ENCODE measurements at places on chromosomes 5 and 9. TPM values are rescaled to one million over a fixed set of nuclear protein-coding genes. Genes with fewer than 3 reads are reported as not detected.

PCSK5 gene
- total RNA-seq = 18.1 TPM

DNA sequence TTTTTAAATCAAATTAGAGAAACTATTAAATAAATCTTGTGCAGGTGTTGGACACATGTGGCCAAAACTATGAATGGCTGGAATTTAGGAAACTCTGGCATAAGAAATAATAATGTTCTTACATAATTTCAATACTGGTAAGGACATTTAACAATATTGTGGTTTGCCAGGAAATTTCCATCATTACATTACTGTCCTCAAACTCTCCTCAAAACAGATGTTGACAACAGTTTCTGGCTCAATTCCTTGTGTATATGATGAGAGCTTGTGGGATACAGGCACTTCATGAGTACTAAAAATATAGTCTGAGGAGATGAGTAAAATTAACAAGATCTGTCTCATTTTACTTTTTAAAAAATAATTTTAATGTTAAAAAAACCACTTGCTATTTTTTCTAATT lies 27.9 kb downstream of the MCTP1 start:
- no peak for DNase-seq

- DNase-seq = no peak
Observed at GRCh38 chr9:129344641-129345495, 166.8 kb upstream of the IER5L start.

DNA sequence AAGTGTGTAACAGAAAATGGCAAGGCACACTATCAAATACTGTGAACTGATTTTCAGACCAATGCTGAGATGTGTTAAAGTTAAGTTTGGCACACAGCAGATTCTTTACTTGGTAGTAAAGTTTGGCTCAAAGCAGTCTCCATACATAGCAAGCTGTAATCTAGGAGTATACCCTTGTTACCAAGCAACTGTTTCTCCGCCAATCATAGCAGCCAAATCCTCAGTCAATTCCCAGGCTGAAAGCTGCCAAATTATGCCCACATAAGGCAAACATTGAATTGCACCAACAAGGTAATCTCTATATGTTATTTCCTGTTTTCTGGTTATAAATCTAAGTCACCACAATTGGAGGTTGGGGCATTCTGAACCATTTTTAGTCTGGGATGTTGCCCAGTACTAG lies 345.7 kb downstream of the DEPDC1B start:
- no peak for DNase-seq

DNA sequence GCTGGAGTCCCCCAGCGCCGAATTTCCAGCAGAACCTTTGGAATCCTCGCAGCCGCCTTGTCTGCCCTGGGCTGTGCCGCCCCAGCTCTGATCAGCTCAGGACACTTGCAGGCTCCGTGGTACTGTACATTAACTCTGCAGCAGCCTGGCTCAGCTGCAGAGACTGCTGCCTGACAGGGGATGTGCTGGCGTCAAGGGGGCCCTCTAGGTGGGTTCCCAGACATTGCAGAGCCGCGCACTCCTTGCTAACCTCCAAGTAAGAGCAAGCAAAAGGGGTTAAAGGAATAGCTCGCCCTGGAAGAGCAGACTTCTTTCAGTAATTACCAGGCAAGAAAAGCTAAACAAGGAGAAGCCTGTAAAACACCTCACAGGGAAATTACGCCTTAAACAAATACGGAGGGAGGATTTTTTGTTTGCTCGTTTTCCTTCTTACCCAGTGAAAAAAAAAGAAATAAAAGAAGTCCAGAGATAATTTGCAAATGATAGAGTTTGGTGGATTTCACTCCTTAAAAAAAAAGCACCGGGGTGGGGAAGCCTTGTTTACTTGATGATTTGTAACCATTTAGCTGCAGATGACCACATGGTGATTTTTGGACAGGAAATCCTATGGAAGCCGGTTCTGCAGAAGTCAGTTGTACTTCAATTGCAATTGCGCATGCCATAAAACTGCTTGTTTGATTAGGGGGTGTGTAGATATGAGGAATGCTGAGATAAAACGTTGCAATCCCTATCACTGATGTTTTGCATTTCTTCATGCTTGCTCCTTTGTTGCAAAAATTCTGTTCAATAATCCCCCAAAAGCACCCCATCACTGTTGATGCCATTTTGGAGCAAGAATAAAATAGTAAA lies 305.8 kb downstream of the PDE4D start:
- DNase-seq = peak; percentile 61

GRCh38 chr9:104780796-104781395 lies 17.0 kb downstream of the NIPSNAP3B start:
- no peak for DNase-seq

DNA sequence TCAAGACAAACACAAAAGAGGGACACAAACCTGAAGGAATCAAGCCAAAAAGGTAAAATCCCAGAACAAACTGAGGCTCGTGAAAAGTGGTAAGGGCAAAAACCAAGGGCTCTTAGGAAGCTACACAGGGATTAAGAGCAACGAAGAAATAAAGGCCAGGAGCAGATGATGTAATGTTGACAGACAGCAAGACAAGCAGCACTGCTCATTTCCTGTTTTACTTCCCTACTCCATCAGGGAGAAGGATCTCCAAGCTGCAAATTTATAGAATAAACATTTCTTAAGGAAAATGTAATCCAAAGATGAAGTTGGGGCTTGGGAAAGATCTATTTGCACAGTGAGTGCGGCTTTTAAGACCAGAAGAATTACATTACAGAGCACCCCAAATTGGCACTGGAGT lies 182.3 kb upstream of the MAP1B start:
- no peak for DNase-seq
